ENCODE measurements at places on chromosomes 7 and 10.

DNA sequence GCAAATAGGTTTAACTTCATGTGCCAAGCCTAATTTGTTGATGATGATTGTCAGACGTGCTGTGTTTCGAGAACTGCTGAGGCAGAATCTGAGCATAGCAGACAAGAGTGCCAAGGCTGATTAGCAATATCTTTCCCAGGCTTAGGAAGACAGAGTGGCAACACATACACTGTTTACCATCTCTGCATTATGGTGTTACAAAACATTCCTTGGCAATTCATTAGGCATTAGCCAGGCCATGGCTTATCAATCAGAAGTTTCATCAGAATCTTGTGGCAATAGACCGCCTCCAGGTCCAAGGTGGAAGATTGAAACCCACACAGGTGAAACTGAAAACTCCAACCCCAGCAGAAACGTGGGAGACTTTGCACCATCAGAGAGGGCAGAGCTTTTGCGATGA, 148.5 kb downstream of the AOAH start:
- DNase-seq = no peak

DNA sequence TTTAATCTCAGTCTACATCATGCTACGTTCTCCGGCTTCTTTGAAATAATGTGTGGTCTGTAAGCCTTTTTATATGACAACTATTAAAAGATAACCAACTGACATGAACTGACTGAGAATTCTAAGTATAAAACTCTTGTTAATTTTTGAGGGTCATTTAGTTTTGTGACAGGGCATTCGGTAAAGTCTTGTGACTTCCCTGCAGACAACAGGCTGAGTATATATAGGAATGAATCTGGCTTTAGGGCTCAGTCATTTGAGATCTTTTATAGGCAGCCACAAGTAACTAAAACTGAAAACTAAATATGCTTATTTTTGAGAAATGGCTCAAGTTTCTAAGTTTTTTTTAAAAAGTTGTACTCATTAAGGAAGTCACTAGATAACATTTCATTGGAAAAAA, 62.5 kb upstream of the SCIN start:
- DNase-seq = no peak

DNA sequence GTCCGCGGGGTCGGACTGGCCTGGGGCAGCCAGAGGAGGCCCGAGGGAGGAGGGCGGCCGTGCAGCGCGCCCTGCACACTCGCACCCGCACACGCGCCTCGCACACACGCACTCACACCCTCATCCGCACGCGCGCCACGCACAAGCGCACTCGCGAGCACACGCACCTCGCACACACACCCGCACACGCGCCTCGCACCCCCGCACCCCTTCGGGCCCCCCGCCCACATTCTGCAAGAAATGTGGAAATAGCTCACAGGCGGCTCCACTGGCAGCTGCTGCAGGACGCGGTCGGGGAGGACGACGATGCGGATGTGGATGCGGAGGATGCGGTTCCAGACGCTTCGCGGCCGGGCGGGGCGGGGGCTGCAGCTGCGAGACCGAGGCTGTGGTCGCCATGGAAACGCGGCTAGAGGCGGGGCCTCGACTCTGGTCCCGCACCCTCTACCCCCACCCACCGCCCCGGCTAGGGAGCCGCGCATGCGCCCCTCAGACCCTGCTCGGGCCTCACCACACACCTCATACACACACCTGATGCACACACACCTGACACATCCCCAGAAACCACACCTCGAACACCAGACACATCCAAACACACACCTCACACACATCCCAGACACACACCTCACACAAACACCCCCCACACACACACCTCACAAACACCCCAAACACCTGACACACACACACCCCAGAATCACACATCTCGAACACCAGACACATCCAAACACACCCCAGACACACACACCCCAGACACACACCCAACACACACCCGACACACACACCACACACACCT, at the start of gene CALY:
CALY (minus strand) TSS at position 320 of the 793 bp plus-strand sequence. CDS start 7,907 bp downstream, outside the sequence.
- DNase-seq = no peak

GRCh38 chr10:132586739-132587138, 49.2 kb downstream of the INPP5A start:
- no peak for DNase-seq

DNA sequence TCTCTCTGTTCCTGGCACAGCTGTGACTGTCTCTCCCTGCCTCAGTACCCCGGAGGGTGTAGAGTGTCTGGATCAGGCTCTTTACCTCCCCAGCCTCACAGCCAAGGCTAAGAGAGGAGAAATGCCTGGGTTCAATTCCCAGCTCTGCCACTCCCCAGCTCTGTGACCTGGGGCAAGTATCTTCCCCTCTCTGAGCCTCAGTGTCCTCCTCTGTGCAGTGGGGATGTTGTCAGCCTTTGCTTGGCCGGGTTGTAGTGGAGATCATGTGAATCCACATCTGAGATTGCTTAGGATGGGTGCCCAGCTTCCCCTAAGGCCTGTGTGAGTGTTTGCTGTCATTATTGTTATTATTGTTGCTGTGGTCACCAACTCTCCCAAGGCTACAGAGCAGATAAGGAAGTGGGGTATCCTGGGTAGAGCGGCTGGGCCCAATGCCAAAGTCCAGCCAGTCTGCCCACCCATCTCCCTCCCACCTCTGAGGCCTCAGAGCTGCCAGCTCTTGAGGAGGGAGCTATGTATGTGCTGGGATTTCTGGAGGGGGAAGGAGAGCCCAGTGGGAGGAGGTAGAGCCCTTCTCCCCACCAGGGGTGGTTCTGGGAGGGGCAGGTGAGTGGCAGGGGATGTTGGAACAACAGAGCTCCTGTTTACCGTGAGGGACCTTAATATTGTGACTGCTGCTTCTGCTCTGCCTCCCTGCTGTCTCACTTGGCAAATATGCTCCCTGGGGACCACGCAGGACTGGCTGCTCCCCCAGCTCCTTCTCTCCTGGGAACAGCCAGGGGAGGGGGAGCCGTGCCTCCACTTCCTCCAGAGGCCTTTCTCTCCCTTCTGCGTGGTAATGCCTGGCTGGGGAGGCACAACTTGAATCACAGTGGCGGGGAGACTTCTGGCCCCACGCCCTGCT, 170.5 kb downstream of the RPS24 start:
- peak; percentile 78 for DNase-seq

Measured in NCI-H2081 (cell line).